ENCODE measurements at places on chromosomes 1 and 21. TPM values are rescaled to one million over a fixed set of nuclear protein-coding genes. Genes with fewer than 3 reads are reported as not detected.

Gene CHIT1
- not detected for total RNA-seq

- H3K27me3 ChIP-seq = no peaks in the 10 kb centered on the region
- H3K4me1 ChIP-seq = no peaks in the 10 kb centered on the region
- DNase-seq = no peak
- H3K4me3 ChIP-seq = no peak overlapping the region
- no peak overlapping the region for H3K27ac ChIP-seq
Observed at GRCh38 chr1:3119725-3120124, 50.7 kb downstream of the PRDM16 start.

DNA sequence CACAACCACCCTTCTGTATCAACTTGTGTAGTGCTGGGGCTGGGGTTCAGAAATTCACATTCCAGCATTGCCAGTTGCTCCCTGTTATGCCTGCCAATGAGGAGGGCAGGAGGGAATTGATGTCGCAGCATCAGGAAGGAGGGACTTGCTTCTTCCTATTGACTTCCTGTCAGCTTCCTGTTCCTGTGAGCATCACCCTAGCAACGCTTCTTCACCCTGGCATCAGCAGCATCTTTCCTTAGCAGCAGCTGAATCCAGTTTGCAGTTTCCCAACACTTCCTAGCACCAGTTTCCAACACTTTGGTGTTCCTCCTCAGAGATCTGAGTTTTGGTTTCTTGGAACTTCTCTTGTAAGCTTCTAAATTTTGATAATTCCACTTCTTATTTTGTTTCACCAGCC lies 8.9 kb upstream of the TRIM62 start:
- H3K4me1 ChIP-seq = peaks cover 5% of the 10 kb centered on the region
- no peaks in the 10 kb centered on the region for H3K36me3 ChIP-seq
- H3K4me3 ChIP-seq = no peak overlapping the region
- H3K27ac ChIP-seq = no peak overlapping the region

Gene SLC30A2
- not detected for total RNA-seq

DNA sequence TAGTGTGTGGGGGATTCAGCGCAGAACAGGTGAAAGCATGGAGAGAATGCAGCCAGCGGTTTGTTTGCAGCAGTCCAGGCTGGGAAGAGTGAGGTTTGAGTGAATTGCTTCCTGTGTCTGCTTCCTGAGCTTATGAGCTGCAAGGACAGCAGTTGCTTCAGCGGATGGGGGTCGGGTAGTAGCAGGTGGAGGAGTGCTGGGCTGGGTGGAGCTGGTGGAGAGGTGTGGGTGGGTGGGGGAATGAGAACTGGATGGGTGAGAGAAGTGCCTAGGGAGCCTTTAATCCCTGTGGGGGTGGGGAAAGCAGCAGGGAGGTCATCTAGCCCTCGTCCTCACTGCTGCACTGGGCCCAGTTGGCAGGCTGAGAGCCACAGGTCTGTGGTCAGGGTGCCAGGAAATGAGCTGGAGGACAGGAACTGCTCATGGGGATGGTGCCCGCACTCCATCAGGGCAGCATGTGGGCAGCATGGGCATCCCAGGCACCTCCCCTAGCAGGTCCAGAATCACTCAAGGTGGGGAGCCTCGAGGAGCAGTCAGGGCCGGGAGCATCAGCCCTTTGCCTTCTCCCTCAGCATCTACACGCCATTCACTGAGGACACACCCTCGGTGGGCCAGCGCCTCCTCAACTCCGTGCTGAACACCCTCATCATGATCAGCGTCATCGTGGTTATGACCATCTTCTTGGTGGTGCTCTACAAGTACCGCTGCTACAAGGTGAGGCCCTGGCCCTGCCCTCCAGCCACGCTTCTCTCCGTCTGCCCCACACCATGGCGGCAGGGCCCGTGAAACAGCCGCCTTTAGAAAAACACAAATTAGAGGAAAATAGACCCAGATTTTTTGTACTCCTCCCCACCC lies 14.8 kb downstream of the PSEN2 start:
- no peak overlapping the region for H3K27ac ChIP-seq
- H3K4me3 ChIP-seq = no peak overlapping the region
- DNase-seq = no peak
- H3K4me1 ChIP-seq = no peaks in the 10 kb centered on the region

Gene BRDT
- not detected for total RNA-seq

Gene LAMC2
- 2.4 TPM for total RNA-seq

Gene GBP6
- not detected for total RNA-seq

GRCh38 chr1:227888404-227889046 lies 59.2 kb downstream of the WNT9A start:
- H3K4me3 ChIP-seq = no peak overlapping the region
- H3K27ac ChIP-seq = no peak overlapping the region
- H3K36me3 ChIP-seq = no peaks in the 10 kb centered on the region
- DNase-seq = no peak

Gene ROR1
- total RNA-seq = 12.0 TPM

Gene ZCCHC17
- 32.2 TPM for total RNA-seq

- H3K4me3 ChIP-seq = no peak overlapping the region
- H3K36me3 ChIP-seq = no peaks in the 10 kb centered on the region
- no peaks in the 10 kb centered on the region for H3K27me3 ChIP-seq
- peak; percentile 70 for DNase-seq
- H3K27ac ChIP-seq = no peak overlapping the region
- peaks cover 12% of the 10 kb centered on the region for H3K4me1 ChIP-seq
Observed at GRCh38 chr1:146032631-146033219, 11.2 kb upstream of the HJV start.

Gene INKA2
- total RNA-seq = 1.3 TPM

DNA sequence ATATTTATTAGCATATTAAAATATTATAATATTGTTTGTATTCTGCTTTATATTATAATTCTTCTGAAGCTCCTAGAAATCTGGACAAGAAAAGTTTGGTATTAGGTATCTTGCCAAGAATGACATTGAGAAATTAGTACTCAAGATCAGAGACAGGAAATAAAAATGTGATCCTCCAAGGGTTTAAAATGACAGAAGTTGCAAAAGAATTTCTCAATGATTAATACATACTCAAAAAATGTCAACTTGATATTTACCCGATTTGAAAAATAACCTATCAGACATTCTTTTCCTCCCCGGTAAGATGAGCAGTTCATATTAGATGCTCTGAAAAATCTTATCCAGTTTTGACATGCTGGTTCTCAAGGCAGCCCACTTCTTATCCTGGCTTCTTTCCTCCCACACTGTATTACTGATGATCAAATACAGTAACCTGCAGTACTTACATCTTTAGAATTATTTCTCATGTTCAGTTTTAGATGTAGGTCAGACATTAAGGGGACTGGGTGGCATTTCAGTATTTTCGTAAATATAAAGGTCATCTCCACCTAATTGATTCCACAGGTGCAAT lies 55.3 kb downstream of the CACHD1 start:
- no peaks in the 10 kb centered on the region for H3K27me3 ChIP-seq
- no peak overlapping the region for H3K27ac ChIP-seq
- no peak for DNase-seq
- no peak overlapping the region for H3K4me3 ChIP-seq

DNA sequence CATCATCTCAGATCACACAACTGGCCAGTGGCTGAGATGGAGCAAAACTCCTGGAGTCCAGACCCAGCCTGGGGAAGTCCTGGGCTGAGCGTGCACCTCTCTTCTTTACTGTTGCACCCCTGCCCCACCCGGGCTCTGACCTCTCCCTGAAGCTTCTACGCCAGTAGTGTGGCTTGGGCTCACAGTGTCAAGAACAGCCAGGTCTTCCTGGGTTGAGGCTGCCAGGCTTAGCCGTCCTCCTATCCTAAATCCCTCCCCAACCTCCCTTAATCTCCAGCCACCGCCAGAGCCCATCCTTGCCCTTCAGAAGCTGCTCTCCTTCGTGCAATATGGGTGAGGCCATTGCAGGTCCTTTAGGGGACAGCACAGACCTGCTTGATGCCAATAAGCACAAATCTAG lies 399.2 kb upstream of the VAMP3 start:
- no peak overlapping the region for H3K4me3 ChIP-seq
- no peaks in the 10 kb centered on the region for H3K27me3 ChIP-seq
- no peaks in the 10 kb centered on the region for H3K36me3 ChIP-seq
- no peak overlapping the region for H3K27ac ChIP-seq
- DNase-seq = no peak

DNA sequence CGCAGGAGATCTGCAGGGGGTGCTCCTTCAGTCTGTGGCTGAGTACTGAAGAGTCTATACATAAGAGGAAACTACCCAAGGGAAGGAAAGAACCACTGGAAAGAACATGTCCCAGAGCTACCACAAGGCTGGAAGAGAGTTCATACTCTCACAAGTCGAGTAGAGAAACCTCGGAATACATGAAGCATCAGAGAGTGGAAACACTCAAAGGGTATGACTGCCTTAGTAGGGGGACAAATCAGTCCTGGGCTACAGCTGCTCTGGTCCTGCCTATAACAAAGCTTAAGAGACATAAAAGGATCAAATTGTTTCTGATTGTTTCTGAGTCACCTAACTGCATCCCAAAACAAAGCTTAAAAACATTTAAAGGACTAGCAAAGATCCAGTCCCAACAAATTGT lies 27.4 kb downstream of the TMEM50B start:
- no peak overlapping the region for H3K27ac ChIP-seq
- no peaks in the 10 kb centered on the region for H3K27me3 ChIP-seq
- no peak overlapping the region for H3K4me3 ChIP-seq
- no peak for DNase-seq

DNA sequence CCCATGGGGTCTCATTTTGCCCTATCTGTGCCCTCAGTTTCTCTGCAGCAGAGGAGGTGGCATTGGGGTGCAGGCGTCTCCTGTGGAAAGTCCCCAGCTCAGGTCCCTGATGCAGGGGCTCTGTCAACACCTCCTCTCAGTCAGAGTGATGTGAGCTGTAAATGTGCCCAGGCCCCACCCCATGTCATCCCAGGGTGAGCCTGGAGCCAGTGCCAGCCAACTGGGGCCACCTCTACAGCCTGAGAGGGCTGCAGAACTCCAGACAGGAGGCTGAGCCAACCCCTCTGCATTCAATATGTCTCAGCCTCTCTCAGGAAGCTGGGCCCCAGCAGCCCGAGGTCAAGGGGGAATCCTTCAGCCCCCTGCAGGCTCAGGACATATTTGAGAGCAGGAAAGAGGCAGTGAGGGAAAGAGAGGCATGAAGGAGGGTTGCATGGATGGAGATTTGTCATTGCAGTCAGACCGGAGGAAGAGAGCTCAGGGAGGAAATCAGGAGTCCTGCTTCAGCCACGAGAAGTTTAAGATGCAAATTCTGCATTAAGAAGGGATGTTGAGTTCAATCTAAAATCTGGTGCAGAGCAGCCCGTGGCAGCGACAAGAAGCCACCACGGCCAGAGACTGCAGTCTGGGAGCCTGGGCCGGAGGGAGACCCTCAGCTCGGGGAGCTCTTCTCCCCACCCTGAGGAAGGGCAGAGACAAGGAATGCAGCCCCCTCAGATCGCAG lies 288.2 kb upstream of the VAMP3 start:
- no peak for DNase-seq
- no peaks in the 10 kb centered on the region for H3K27me3 ChIP-seq
- H3K4me3 ChIP-seq = no peak overlapping the region
- no peak overlapping the region for H3K27ac ChIP-seq

- H3K4me3 ChIP-seq = no peak overlapping the region
- H3K27me3 ChIP-seq = no peaks in the 10 kb centered on the region
- DNase-seq = no peak
Observed at GRCh38 chr1:17675744-17676143, 79.4 kb upstream of the ACTL8 start.

Gene CFHR3
- total RNA-seq = not detected

Gene OLFML2B
- 1.4 TPM for total RNA-seq

DNA sequence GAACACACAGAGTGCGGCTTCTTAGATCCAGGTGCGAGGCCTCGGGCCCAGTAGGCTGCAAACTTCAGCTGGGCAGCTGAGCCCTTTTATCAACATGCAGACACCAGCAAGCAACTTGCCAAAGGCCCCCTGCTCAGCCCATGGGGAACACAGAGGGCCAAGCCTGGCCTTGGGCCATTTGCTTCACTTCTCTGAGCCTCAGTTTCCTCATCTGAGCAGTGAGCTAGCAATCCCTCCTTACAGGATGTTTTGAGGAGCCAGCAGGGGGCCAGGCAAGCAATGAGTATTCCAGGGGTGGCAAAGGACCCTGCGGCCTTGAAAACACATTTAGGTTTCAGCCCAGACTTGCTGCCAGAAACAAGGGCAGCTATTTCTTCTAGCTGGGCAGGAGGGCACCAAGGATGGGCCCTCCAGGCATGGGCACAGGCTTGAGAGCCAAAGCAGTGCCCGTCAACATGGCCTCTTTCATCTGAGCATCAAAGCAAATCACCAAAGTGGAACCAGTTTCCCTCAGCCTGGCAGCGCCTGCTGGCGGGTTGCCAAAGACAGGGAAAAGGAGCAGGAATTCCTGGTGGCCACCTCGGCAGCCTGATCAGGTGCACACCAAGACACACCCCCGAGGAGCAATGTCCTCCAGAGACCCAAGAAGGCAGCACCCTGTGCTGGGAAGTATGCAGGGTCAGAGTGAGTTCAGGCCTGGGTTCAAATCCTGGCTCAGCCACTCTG lies 1.4 kb downstream of the MATN1 start:
- no peak overlapping the region for H3K27ac ChIP-seq
- DNase-seq = no peak
- H3K4me3 ChIP-seq = no peak overlapping the region

DNA sequence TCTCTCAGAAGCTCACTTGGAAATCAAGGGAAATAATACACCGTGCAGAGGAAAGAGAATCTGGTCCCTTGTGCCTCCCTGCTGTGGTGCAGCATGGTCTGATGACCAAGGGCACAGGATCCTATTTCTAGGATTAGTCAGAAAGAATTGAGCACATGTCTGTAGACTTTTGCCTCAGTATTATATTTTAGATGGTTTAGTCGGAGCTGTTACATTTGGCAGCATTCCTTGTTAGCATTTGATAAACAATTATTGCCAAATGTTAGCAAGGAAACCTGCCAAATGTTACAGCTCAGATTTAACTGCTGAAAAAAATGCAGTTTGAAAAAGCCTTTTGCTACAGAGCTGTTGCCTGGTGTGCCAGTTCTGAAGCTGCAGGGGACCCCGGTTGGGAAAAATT lies 183.5 kb upstream of the DPYD start:
- peak; percentile 91 for DNase-seq
- H3K4me3 ChIP-seq = peak overlapping the region; percentile 20
- H3K4me1 ChIP-seq = peaks cover 38% of the 10 kb centered on the region
- no peaks in the 10 kb centered on the region for H3K27me3 ChIP-seq
- H3K36me3 ChIP-seq = no peaks in the 10 kb centered on the region

GRCh38 chr1:172487550-172487949 lies 43.7 kb upstream of the PIGC start:
- DNase-seq = no peak
- no peak overlapping the region for H3K27ac ChIP-seq
- peaks cover 26% of the 10 kb centered on the region for H3K27me3 ChIP-seq
- H3K36me3 ChIP-seq = no peaks in the 10 kb centered on the region
- no peak overlapping the region for H3K4me3 ChIP-seq

Gene TMEM240
- 3.3 TPM for total RNA-seq

- peaks cover 37% of the 10 kb centered on the region for H3K4me1 ChIP-seq
- H3K27me3 ChIP-seq = no peaks in the 10 kb centered on the region
- peak; percentile 88 for DNase-seq
- no peaks in the 10 kb centered on the region for H3K36me3 ChIP-seq
- H3K27ac ChIP-seq = peak overlapping the region; percentile 60
Observed at GRCh38 chr21:35002879-35003722, 46.0 kb downstream of the RUNX1 start.

- H3K27ac ChIP-seq = no peak overlapping the region
- DNase-seq = no peak
- H3K36me3 ChIP-seq = no peaks in the 10 kb centered on the region
- no peaks in the 10 kb centered on the region for H3K27me3 ChIP-seq
- no peak overlapping the region for H3K4me3 ChIP-seq
- H3K4me1 ChIP-seq = no peaks in the 10 kb centered on the region
Observed at GRCh38 chr1:86263101-86263500, 106.5 kb upstream of the COL24A1 start.

Gene MECR
- 19.1 TPM for total RNA-seq

Measured in GM23248 (cell line).